Large intestine (tissue), 12 donors: ENCODE measurements at places on chromosomes 3 and 15. TPM values are rescaled to one million over a fixed set of nuclear protein-coding genes. Genes with fewer than 3 reads are reported as not detected.
A peak's percentile ranks its signal among the peaks of the same experiment; 100 is the strongest.

DNA sequence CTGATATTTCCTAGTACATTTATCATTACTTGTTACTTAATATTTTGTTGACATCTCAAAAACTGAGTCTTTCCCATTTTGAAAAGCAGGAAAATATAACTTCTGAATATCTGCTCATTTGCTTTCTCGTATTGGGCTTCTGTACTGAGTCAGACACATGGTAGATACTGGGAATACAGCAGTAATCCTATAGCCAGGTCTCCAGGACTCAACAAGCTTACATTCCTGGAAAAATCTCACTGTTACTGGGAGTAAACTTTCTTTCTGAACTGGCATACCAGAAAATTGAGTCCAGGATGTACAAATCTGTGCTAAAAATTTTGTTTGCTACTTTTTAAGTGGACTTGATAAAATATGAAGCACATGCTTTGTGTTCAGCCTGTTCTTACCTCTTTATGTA, 240.4 kb downstream of the RBMS3 start:
- H3K27me3 ChIP-seq = no peaks in the 10 kb centered on the region
- no peak overlapping the region for H3K4me3 ChIP-seq

DNA sequence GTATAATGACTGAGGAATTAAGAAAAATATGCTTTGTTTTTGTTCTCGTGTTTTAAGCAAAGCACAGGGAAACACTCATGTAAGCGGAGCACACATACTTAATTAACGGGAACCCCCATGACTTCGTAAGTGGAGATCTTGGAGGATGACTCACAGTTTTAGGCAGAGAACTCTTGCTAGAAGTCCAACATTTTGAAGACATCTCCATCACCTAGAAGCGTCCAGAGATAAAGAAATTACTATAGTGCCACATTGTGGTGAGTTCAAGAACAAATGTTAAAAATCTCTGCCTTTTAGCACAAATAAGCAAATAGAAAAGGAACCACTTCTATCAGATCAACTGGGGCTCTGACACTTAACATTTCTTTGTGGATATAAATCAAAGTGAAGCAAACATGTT, 194.1 kb upstream of the ARHGEF26 start:
- peak; percentile 3 for DNase-seq
- H3K36me3 ChIP-seq = no peaks in the 10 kb centered on the region
- H3K4me1 ChIP-seq = no peaks in the 10 kb centered on the region
- no peak overlapping the region for H3K4me3 ChIP-seq

- H3K36me3 ChIP-seq = no peaks in the 10 kb centered on the region
- H3K27ac ChIP-seq = peak overlapping the region; percentile 26
- H3K27me3 ChIP-seq = no peaks in the 10 kb centered on the region
- H3K4me3 ChIP-seq = no peak overlapping the region
- H3K4me1 ChIP-seq = peaks cover 15% of the 10 kb centered on the region
- DNase-seq = peak; percentile 68
These were observed 86.1 kb upstream of the PSMD6 start for GRCh38 chr3:64109438-64109837.

GRCh38 chr3:15919971-15920370, 122.2 kb upstream of the ANKRD28 start:
- no peaks in the 10 kb centered on the region for H3K36me3 ChIP-seq
- no peak for DNase-seq
- H3K27me3 ChIP-seq = no peaks in the 10 kb centered on the region
- H3K4me1 ChIP-seq = no peaks in the 10 kb centered on the region

- peaks cover 5% of the 10 kb centered on the region for H3K27me3 ChIP-seq
- no peak overlapping the region for H3K27ac ChIP-seq
- DNase-seq = no peak
- H3K4me1 ChIP-seq = no peaks in the 10 kb centered on the region
These were observed 80.6 kb upstream of the ATP2B2 start for GRCh38 chr3:10585945-10586344.

GRCh38 chr3:167361306-167361705, 18.8 kb downstream of the ZBBX start:
- DNase-seq = no peak
- H3K4me1 ChIP-seq = no peaks in the 10 kb centered on the region
- no peaks in the 10 kb centered on the region for H3K36me3 ChIP-seq
- H3K4me3 ChIP-seq = no peak overlapping the region
- no peak overlapping the region for H3K27ac ChIP-seq

- peaks cover 4% of the 10 kb centered on the region for H3K27me3 ChIP-seq
- DNase-seq = no peak
- H3K27ac ChIP-seq = no peak overlapping the region
- H3K36me3 ChIP-seq = no peaks in the 10 kb centered on the region
- no peak overlapping the region for H3K4me3 ChIP-seq
These were observed 7.2 kb upstream of the OTOL1 start for GRCh38 chr3:161489395-161489794.

DNA sequence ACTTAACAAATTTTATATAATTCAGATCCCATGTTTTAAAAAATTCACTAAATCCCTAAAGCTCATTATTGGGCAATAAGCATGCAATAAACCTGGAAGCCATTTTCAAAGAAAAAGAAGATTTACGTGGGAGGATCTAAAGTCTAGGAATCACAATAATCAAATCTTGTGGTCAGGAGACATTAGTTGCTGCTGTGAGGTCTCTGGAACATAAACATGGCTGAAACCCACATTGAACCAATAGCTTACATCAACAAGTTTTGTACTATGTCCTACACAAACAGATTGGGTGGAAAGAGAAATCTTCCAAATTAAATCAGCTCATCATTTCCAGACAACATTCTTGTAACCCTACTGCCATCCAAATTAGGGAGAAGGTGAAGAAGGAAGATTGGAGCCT, 121.9 kb upstream of the EPHA3 start:
- no peaks in the 10 kb centered on the region for H3K36me3 ChIP-seq
- H3K27ac ChIP-seq = no peak overlapping the region
- no peaks in the 10 kb centered on the region for H3K4me1 ChIP-seq

DNA sequence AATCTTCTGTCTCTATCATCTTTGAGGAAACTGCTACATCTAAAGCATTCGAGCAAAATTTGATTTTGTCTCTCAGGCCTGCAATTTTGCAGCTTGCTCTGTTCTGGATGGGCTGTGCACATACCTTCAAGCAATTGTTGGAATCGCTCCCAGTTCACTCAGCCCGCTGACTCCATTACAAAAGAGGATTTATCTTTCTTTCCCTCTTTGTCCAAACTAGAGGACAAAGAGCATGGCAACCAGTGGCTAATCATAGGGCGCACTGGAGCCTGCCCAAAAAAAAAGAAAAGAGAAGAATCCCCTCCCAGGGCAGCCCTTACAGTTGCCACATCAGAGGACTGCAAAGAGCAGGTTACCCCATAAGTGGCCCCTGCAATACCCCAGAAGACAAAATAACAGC, 49.0 kb upstream of the DUT start:
- DNase-seq = no peak
- H3K4me1 ChIP-seq = no peaks in the 10 kb centered on the region
- no peaks in the 10 kb centered on the region for H3K36me3 ChIP-seq
- H3K27me3 ChIP-seq = no peaks in the 10 kb centered on the region

- H3K4me1 ChIP-seq = no peaks in the 10 kb centered on the region
- no peak overlapping the region for H3K4me3 ChIP-seq
- DNase-seq = no peak
- H3K27me3 ChIP-seq = no peaks in the 10 kb centered on the region
These were observed 70.4 kb upstream of the C15orf39 start for GRCh38 chr15:75131269-75131643.

DNA sequence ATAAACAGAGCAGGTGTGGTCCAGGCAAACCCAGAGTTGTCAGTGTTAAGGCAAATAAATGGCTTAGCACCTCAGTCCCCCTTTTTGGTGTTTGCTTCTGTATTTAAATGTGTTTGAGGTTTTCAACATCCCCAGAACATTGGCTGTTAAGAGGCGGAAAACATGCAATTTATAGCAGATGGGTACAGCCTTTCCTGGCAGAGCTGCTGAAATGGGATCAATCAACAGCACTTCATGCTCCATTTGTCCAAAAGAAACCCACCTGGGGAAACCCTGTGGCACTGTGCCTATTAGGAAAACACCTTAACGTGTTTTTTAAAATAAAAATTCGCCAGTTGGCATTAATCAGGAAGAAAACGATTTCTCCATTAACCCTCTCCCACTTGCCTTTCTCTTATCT, 135.4 kb downstream of the MCTP2 start:
- H3K27ac ChIP-seq = no peak overlapping the region
- H3K27me3 ChIP-seq = no peaks in the 10 kb centered on the region
- DNase-seq = no peak
- no peak overlapping the region for H3K4me3 ChIP-seq
- H3K4me1 ChIP-seq = no peaks in the 10 kb centered on the region

GRCh38 chr3:32419742-32420125, 28.1 kb downstream of the CMTM7 start:
- no peak overlapping the region for H3K4me3 ChIP-seq
- H3K4me1 ChIP-seq = peaks cover 18% of the 10 kb centered on the region
- no peaks in the 10 kb centered on the region for H3K36me3 ChIP-seq

DNA sequence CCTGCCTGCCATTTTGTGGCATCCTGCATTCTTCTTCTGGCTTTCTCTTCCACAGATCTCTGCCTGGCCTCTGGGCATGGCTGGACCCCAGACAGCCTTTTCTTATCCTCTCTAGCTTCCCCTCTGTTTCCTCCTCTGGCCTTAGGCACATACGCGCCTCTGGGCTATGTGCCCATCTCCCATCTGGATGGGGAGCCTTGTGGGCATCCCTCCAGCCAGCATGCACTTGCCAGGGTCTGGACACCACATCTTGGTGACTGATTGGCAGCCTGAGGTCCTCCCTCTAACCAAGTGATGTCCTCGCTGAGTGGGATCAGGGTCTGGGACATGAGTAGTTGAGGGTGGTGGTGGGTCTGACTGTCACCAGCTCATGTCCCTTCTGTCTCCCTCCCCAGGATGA, 12.8 kb downstream of the PLEKHO2 start:
- no peaks in the 10 kb centered on the region for H3K27me3 ChIP-seq
- H3K27ac ChIP-seq = no peak overlapping the region
- H3K4me3 ChIP-seq = no peak overlapping the region
- DNase-seq = no peak

- no peak for DNase-seq
- H3K27ac ChIP-seq = no peak overlapping the region
- no peaks in the 10 kb centered on the region for H3K4me1 ChIP-seq
- no peaks in the 10 kb centered on the region for H3K36me3 ChIP-seq
- H3K4me3 ChIP-seq = no peak overlapping the region
These were observed 140.0 kb downstream of the PLOD2 start for GRCh38 chr3:146020969-146021368.

DNA sequence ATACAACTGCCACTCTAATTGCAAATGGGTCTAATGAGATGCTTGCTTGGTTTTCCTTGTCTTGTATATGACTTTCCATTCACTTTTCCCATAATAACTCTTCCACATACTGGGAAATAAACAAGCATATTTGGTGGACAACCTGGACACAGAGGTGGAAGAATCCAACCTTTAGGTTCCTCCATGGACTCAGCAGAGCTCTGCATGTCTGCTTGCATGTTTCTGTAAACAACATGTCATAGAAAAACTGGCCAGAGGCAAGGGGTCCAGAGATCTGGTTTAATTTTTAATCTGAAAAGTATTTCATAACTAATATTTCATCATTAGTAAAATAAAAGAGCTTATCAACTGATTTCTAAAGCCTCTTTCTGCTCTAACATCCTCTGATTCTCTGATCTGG, 30.2 kb downstream of the GOLIM4 start:
- peaks cover 10% of the 10 kb centered on the region for H3K4me1 ChIP-seq
- H3K36me3 ChIP-seq = no peaks in the 10 kb centered on the region
- no peak for DNase-seq
- no peak overlapping the region for H3K27ac ChIP-seq
- H3K4me3 ChIP-seq = no peak overlapping the region

GRCh38 chr15:49236869-49237268, 66.8 kb downstream of the GALK2 start:
- H3K4me1 ChIP-seq = no peaks in the 10 kb centered on the region
- peaks cover 7% of the 10 kb centered on the region for H3K36me3 ChIP-seq
- no peaks in the 10 kb centered on the region for H3K27me3 ChIP-seq
- H3K4me3 ChIP-seq = no peak overlapping the region
- no peak overlapping the region for H3K27ac ChIP-seq

GRCh38 chr15:66095871-66096687, 157.5 kb downstream of the MEGF11 start:
- H3K36me3 ChIP-seq = no peaks in the 10 kb centered on the region
- no peaks in the 10 kb centered on the region for H3K4me1 ChIP-seq
- no peak overlapping the region for H3K27ac ChIP-seq
- H3K4me3 ChIP-seq = no peak overlapping the region

DNA sequence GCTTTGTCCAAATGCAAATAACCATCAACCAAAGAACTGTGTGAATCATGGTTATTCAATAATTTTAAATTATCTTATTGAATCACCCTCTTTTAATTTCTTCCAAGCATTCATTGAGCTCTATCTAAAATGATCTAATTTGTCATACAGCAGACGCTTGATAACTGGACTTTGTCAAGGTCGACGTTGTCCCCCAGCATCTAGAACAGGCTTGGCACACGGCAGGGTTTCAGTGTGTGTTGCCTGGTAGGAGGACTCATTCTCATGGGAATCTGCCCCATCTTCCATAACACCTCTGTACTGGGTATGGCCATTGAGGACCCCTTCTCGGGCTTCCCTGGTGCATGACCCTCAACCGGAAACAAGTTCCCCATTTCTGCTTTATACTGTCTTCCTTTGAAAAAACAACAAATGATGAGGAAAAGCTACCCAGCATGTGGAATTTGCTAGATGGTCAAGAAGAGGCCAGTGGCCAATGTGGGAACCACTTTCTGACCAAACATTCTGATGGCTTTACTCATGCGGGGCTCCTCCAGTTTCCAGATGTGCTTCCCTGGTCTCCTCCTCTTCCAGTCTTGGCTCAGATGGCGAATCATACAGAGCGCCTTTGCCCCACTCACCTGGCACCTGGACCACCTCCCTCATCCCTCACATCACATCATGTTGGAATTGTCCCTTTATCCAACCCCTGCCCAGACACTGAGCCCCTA, 41.7 kb upstream of the SEC22A start:
- H3K36me3 ChIP-seq = peaks cover 84% of the 10 kb centered on the region
- H3K4me1 ChIP-seq = no peaks in the 10 kb centered on the region
- H3K27ac ChIP-seq = no peak overlapping the region
- H3K27me3 ChIP-seq = no peaks in the 10 kb centered on the region
- no peak for DNase-seq
- no peak overlapping the region for H3K4me3 ChIP-seq

RARRES1 gene
- 111 TPM for polyA plus RNA-seq

SLC24A5 gene
- not detected for polyA plus RNA-seq

CPLX3 gene
- polyA plus RNA-seq = not detected

TMC3 gene
- 6.2 TPM for polyA plus RNA-seq

TRH gene
- 0.16 TPM for polyA plus RNA-seq

SERPINI2 gene
- polyA plus RNA-seq = 0.09 TPM

NEK4 gene
- 23.0 TPM for polyA plus RNA-seq

XCR1 gene
- 1.2 TPM for polyA plus RNA-seq

ZNF502 gene
- polyA plus RNA-seq = 9.9 TPM

HRG gene
- 0.04 TPM for polyA plus RNA-seq

NANOGP8 gene
- 0.30 TPM for polyA plus RNA-seq

ACP3 gene
- polyA plus RNA-seq = 0.64 TPM

PLSCR2 gene
- polyA plus RNA-seq = 0.79 TPM
